ENCODE measurements at places on chromosomes 13 and 19.

DNA sequence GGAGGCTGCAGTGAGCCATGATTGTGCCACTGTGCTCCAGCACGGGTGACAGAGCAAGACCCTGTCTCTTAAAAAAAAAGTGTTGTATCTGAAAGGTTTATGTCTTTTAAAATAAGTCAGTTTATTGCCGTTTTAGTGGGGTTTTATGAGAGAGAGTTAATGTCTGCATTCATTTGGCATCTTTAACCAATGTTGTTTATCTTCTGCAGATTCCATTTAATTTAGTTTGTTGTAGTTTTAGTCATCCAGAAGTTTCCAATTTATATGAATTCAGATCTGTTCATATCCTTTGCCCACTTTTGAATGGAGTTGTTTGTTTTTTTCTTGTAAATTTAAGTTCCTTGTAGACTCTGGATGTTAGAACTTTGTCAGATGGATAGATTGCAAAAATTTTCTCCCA is 36.7 kb upstream of the LPAR6 start:
- DNase-seq = no peak

GRCh38 chr19:57812226-57812625 is 2.5 kb downstream of the ZNF552 start:
- no peak for DNase-seq

GRCh38 chr19:40381321-40381720 is 8.7 kb downstream of the HIPK4 start:
- DNase-seq = no peak

DNA sequence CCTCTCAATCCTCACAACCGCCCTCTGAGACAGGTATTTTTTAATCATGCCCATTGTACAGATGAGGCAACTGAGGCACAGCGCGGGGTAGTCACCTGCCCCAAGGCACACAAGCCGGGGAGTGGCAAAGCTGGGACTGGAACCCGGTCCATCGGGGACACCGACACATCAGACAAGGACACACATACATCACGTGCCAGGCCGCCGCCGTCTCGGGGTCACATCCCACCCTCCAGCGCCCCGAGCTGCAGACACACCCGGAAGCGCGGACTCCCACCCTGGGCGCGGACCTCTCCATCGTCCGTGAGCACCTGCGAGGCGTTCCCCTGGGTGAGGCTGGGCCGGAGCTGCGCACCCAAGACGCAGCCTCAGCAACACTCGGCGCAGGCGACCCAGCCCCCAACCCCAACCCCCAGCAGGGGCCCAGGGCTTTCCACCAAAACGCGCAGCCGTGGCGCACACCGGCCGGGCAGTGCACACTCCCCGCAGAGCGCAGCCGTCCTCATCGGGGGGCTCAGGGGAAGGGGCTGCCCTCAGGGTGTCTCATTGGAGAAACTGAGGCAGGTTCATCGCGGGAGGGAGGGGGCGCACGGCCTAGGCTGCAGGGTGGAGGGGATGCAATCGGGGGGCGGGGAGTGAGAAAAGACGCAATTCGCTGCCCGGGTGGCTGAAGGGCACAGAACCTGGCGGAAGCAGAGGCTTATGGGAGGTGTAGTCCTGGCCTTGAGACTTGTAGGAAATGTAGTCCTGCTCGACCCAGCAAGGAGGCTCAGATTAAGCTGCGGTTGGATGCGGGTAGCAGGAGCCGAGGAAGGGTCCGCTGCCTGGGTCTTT is 1.9 kb upstream of the LMTK3 start:
- DNase-seq = peak; percentile 90

DNA sequence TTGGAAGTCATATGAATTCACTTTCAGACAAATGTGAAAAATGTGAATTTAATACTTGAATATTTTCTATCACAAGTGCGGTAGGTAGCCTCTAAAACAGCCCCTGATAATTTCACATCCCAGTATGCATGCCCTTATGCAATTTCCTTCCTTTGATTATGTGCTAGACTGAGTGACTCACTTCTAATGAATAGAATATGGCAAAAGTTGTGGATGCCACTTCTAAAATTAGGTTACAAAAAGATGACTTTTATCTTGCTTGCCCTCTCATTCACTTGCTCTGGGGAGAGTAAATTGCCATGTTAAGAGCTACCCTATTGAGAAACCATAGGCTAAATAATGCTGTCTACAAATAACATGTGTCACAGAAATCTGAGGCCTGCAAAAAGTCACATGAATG is 402.5 kb upstream of the PCDH9 start:
- DNase-seq = no peak

DNA sequence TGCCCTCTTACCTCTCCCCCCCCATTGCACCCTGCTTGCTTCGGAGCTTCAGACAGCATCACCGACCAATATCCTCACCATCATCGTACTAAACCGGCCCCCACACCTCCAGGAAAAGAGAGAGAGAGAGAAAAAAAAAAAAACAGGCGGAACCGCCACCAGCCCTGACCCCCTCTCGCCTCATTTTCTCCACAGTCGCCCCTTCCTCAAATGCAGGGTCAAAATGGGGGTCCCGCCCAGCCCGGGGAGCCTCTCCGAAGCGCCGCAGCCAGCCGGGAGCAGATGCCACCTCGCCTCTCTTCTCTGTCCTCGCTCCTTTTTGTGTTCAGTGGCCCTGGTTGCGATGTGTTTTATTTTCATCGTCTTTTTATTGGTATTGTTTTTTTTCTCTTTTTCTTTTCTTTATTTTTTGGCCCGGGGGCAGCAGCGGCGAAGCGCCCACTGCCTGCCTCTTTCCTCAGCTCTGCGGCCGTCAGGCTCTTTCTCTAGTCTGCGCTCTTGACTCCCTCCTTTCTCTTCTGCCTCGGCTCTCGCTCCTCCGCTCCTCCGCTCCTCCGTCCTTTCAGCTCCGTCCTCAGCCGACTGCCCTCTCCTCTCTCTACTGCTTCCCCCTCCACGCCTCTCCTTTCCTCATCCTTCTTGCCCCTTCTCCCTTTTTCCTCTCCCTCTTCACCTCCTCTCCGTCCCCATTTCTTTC is 41.4 kb downstream of the DEDD2 start:
- peak; percentile 15 for DNase-seq

- DNase-seq = no peak
These were observed 448.2 kb downstream of the LIG4 start for GRCh38 chr13:107767119-107767518.
